ENCODE measurements at places on chromosomes 11 and 22.
A peak's percentile ranks its signal among the peaks of the same experiment; 100 is the strongest.

- DNase-seq, result peak; percentile 72
Observed at GRCh38 chr11:105609832-105610781, at the start of gene GRIA4. Gene GRIA4, plus strand, starts transcription at chr11:105610073. Its CDS starts 925 bp downstream, at chr11:105610998.

GRCh38 chr11:59216641-59217564 is 4.2 kb upstream of the MPEG1 start:
- DNase-seq, result peak; percentile 67

DNA sequence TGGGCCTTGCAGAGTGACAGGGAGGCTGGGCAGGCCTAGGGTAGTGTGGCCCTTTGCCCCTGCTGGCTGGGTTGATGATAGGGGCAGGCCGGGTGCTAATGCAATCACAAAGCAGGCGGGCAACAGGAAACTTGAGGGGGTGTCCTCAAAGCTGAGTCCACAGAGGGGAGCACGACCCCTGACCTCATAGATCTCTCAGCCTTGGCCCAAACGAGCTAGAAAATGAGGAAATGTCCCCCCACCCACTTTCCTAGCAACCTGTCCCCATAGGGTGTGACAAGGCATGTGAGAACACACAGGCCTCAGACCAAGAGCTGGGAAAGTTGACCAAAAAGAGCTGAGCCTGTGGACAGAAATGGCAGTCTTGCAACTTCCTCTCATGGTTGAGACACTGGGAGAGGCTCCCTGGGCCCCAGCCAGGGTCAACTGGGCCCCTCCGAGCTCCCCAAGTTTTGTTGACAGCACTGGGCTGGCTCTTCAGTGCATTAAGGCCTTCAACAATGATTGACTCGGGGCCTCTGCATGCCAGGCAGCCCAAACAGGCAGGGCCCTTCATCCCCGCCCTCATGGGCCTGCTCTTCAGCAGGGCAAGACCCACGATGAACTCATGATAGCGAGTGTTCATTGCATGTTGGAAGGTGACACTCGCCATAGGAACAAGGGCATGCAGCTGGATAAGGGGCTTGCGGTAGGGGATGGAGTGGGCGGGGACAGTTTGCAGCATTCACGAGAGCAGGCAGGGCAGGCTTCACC is 9.8 kb upstream of the SPI1 start:
- DNase-seq, result no peak

DNA sequence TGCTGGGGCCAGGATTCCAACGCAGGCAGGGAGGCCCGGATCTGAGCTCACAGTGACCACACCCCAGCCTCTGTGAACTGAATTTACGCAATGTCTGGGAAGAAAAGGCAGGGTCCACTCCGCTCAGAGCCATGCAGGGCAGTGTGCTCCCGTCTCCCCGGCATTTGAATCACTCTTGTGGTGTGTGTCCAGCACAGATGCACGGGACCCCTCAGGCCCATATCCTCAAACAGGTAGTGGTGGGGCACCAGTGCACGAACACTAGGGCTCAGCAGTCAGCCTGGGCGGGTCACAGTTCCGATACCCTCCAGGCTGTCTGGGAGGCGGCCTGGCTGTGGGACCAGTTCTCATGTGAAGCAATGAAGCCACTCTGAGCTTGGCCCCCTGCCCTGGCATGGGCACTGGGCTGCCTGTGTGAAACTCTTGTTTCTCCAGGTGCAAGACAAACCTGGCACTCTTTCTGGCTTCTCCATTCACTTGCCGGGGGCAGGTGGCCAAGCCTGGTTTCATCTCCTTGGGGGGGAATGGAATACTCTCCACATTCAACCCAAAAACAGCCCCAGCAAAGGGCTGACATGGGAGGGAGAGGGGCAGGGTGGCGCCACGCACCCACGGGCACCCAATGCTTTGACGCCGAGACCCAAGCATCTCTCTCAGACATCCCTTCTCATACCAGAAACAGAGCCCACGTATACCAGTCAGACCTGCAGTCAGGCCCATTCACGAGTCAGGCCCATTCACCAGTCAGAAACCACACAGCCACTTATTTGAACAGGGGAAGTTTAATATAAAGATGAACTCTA is 14.3 kb downstream of the DHCR7 start:
- DNase-seq, result no peak

DNA sequence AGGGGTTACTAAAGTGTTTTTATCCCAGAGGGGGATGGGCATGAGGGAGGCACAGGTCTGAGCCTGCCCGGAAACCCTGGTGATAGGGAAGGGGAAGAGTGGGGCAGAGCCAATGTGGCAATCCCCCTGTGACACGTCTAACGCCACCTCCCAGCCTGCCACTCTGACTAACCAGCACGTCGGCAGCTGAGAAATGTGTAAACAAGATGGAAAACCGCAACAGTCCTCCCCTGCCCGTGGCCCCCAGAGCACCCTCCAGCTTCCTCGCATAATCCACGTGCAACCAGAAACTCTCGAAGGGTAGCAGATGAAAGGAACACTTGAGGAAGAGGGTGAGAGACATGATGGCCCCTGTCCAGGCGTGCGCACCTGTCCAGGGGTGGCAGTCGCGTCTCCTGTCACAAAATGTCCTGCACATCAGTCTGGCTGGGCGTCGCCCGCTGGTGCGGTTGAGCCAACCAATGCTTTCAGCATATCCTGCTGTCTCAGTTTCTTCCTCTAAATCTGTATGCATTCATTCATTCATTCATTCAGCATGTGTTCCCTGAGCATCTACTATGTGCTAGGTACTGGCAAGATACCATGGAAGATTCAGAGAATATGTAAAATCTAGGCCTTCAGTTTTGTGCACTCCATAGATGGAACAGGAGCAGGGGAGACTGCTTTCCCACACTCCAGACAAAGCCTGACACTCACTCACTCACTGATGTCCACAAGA is 4.5 kb downstream of the TMPRSS4 start:
- DNase-seq, result peak; percentile 6

DNA sequence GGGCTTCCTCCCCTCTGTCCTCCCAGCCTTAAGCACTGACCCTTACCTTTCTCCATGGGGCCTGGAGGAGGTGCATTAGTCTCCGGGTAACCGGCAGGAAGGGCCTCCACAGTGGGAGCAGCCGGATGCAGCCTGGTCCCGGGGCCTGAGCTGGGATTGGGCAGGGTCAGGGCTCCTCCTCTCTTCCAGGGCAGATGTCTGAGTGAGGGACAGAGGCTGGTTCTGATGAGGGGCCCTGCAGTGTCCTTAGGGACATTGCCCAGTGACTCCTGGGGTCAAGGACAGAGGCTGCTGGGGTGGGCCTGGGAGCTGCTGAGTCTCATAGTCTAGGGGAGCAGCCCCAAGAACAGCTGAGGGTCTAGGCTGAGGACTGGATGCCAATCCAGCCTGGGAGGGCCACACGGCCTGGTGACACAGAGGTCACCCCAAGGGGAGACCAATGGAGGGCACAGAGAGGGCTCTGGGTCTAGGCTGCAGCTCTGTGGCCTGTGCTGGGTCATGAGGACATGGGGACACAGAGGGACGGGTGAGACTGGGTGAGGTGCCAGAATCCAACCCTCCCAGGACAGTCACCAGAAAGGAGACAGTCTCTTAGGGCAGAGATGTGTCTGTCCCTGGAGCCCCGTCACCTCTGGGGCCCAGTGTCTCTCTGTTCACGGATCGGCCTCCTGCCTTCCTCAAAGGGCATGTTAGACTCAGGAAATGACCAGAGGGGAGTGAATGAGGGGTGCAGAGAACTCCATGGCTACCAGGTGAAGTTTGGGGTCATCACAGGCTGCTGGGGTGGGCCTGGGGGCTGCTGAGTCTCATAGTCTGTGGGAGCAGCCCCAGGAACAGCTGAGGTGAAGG is 6.5 kb downstream of the IGLL5 start:
- no peak for DNase-seq

DNA sequence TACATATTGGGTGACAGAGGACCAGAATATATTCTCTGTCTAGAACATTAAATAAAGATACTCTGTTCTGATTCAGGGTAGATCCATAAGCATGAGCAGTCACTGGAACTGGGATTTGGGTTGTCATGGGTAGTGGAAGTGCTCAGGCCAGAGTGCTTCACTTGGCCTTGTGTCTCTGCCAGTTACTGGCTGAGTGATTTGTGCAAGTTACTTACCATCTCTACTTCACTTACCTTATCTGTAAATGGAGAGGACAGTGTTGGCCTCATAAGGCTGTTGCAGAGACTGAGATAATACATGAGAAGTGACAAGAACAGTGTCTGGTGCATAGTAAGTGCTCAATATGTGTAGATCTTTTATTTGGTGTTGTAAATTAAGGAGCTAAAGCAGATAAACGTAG is 17.6 kb downstream of the ATXN10 start:
- DNase-seq, result no peak

DNA sequence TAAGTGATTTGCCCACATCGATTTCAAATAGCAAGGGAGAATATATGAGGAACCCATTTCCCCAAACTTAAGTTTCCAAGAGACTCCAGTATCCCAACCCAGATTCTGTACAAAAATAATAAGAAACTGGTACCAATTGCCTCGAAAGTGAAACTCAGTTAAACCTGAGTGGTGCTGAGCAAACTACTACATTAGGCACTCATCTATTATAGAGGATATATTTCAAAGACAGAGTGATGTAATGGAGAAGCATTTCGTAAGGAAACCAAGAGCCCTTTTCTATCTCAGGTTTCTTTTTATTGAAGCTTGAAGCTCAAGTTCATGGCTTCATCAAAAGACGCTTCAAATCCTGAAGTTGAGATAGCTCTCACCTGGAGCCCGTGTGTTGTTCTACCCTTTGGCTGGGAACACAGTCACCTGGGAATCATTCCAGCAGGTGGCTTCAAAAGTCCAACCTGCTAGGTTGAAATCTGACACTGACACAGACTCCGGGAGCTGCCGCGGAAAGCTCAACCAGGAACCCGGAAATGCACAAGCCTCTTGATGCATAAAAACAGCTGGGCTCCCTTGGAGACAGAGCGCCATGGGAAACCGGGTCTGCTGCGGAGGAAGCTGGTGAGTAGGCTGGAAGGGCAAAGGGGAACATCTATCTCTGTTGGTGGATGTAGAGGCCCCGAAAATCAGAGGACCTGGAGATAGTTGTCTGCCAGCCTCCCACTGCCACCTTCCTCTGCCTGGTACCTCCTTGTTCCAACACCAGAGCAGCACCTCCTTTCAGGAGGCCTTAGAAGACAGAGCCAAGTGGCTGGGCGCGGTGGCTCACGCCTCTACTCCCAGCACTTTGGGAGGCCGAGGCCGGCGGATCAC is at the start of gene C11orf52:
Gene C11orf52 (plus strand): TSS at position 524 of the 867 bp plus-strand sequence. CDS start 60 bp downstream, at position 584.
- peak; percentile 35 for DNase-seq

DNA sequence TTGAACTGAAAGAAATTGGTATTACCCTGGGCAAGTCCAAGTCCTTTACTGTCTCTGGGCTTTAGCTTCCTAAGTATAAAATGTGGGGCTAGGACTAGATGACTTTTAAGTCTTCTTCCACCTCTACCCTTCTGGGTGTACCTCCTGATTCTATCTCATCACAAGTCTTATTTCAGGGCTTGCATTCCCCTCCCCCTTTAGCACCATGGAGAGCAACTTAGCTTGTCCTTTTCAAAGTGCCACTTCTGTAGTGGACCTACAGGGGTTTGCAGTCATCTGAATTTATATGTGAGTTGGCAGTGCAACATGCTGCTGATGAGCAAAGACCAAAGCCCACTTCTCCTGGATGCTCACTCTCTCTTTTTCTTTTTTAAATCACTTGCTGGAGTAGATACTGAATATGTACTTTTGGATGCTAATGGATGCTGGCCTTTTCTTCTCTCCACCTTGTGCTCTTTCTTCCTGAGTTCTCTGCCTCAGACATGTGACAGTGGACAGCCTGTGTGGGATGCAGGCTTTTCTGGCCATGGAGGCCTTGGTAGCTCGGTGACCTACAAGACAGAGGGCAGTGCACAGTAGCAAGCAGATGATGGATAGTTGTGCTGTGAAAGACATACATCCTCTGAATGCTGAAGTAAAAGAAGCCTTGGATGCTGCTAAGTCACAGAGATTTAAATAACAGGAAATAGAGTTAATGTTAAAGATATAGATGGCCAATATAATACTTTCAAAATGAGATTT is 185.0 kb downstream of the NELL1 start:
- DNase-seq, result no peak

DNA sequence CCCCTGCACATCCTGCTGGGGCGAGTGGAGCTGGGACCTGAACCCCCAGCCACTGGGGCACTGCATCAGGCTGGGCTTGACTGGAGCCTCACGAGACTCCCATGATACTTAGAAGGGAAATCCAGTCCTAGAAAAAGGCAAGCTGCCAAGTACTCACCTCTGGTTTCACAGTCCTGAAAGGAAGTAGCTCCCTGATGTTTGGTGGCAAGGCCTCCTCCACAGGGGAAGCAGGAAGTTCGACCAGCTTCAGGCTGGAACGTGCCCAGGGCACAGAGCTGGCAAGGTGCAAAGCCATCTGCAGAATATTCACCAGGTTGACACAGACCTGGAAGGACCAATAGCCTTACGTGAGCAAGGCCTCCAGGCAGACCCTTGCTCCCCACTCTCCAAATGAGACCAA is 26.8 kb upstream of the NRIP3 start:
- DNase-seq, result no peak

GRCh38 chr22:42934338-42934737 is 77.3 kb upstream of the ARFGAP3 start:
- no peak for DNase-seq

DNA sequence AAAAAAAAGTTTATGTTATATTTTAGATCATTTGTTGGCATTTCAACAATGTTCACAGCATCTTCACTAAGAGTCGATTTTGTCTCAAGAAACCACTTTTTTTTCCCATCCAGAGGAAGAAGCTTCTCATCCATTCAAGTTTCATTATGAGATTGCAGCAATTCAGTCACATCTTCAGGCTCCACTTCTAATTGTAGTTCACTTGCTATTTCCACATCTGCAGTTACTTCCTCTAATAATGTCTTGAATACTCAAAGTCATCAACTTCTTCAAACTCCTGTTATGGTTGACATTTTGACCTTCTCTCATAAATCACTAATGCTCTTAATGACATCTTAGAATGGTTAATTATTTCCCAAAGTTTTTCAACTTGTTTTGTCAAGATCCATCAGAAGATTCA is 61.3 kb upstream of the CHORDC1 start:
- no peak for DNase-seq

- no peak for DNase-seq
Observed at GRCh38 chr11:118226781-118227180, 2.0 kb upstream of the JAML start.

GRCh38 chr11:130217133-130218031 is 57.8 kb downstream of the ST14 start:
- no peak for DNase-seq

- DNase-seq, result peak; percentile 86
Observed at GRCh38 chr11:128525411-128526243, 61.7 kb downstream of the ETS1 start.

DNA sequence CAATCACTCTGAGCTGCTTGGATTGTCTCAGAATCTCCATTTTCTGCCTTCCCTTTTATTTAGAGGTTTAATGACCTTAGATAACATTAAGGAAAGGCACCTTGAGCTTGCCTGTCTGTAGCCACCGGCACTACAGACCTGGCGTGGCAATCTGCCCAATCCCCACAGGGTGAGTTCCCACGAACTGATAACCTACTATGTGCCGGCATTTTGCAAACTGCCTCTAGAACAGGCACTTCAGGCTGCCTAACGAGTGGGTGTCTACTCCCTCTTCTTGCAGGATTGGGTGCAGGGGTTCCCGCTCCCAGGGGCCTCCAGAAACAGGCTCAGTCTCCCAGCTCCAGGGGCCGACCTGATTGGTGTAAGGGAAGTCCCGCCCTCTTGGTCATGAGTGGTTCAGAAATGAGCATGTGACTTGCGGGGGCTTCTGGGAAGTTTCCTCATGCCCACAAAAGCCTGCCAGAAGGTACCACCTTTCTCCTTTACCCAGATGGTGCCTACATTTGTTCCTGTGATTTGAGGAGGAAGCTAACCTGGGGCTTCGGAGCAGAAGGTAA is 120.0 kb upstream of the LDLRAD3 start:
- DNase-seq, result no peak

GRCh38 chr11:17611049-17611448 is 64.0 kb downstream of the OTOG start:
- DNase-seq, result no peak
